ENCODE measurements at places on chromosomes 2 and 18. TPM values are rescaled to one million over a fixed set of nuclear protein-coding genes. Genes with fewer than 3 reads are reported as not detected.

EFHD1 gene
- 5.9 TPM for total RNA-seq

CFAP221 gene
- total RNA-seq, result 0.74 TPM

CRYGC gene
- not detected for total RNA-seq

RAD51AP2 gene
- total RNA-seq, result 1.2 TPM

IMPACT gene
- 66.5 TPM for total RNA-seq
